Substantia nigra (tissue), 51 donors: ENCODE measurements at places on chromosomes 7 and 10.

GRCh38 chr10:67971311-67971710 is 86.9 kb downstream of the SIRT1 start:
- DNase-seq = no peak

DNA sequence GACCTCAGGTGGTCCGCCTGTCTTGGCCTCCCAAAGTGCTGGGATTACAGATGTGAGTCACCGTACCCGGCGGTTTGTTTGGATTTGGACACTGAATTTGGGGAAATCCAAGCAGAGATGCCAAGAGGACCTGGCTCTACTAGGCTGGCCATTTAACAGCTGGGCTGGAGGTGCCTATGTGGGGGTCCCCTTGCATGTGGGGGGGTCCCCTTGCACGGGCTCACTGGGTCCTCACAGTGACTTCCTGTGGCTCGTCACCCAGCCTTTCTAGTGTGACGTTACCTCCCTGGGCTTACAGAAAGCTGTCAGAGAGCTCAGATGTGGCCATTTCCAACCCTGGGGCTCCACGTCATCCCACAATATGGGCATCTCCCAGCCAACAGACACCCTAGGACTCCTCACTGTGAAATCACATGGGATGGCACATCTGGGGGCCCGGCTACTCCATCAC is 49.3 kb upstream of the GNA12 start:
- DNase-seq = no peak

- no peak for DNase-seq
These were observed 79.5 kb upstream of the LANCL2 start for GRCh38 chr7:55285665-55286064.

DNA sequence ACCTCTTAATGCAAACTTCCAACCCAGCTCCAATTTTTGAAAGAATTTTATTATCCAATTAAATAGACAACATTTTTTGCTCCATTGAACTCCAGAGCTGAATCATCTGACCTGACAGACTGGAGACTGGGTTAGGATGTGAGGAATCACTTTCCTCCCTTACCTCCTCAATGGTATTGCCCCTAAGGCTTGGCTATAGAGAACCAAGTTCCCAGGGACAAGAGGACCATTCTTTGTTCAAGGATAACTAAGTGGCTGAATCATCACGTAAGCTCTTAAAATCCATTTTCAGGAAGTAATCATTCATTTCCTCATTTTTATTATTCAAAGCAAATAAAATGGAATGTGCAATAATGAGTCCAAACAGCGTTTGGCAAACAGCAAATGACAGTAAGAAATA is 335.1 kb downstream of the GATA3 start:
- DNase-seq = no peak

- DNase-seq = no peak
These were observed at the start of gene MICALL2 for GRCh38 chr7:1458683-1459511. Gene MICALL2, minus strand, starts transcription at chr7:1459470. Its CDS starts 144 bp downstream, at chr7:1459326.

GRCh38 chr10:74871595-74872382 is 45.4 kb downstream of the KAT6B start:
- no peak for DNase-seq
